ENCODE measurements at places on chromosomes 5 and 9.

DNA sequence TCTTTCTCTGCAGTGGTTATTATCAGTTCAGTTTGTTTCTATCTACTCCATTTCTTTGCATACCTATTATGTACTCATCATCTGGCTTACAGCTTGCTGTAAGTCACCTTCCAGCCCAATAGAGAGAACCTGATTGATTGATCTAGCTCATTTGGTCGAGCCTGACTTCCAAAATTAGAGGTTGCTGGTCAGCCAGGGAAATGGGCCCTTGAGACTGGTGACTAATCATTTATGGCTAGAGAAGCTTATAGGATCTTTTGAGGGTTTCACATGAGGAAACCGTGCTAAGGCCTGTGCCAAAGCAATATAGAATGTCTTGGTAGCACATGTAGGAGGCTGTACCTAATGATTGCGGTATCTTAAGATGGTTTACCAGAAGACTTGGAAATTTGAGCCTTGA is 5.8 kb downstream of the SREK1 start:
- no peak for DNase-seq

DNA sequence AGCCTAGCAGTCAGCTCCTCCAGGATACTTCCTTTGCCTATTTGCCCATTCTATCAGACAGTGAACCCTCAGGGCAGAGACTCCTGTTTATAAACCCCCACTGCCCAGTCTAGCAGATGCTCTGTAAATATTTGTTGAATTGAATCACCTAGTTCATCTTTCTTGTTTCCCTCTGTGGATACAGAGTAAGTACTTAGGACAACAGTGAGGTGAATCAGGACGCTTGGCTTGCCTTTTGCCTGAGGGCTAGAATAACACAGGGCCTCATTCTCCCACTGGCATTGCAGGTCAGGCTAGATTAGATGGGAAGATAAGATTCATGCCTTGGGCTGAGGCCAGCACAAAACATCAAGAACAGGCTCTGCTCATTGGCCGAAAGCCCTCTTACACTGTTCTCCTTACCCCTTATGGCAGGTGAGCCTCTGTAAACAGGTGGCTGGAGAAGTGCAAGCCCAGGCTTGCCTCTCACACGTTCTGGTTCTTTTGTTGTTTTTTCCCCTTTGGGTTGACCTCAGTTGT is 22.2 kb downstream of the TNFSF8 start:
- DNase-seq = peak; percentile 53

DNA sequence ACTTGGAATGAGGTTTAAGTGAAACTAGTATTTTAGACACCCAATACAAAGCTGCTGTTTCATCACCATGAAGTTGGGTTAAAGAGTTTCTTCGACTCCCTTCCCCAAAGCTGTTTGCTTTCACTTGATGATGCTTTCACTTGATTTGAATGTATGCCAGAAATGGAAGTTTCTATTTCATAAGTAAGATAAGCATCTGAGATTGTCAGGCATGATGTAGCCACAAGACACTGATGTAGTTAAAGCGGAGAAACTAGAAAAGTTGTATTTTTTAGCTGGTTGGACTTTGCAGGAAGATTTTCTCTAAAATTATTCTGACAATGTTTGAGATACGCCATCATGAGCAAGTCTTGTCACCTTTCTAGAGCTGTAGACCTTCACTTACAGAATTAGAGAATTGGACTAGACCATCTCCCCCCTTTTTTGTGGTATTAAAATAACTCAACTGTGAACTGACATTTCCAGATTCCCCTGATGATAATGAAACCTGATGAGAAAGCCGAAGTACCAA is 20.0 kb downstream of the MOCS2 start:
- DNase-seq = peak; percentile 25

- no peak for DNase-seq
These were observed 328.1 kb downstream of the HINT1 start for GRCh38 chr5:130836729-130837649.

DNA sequence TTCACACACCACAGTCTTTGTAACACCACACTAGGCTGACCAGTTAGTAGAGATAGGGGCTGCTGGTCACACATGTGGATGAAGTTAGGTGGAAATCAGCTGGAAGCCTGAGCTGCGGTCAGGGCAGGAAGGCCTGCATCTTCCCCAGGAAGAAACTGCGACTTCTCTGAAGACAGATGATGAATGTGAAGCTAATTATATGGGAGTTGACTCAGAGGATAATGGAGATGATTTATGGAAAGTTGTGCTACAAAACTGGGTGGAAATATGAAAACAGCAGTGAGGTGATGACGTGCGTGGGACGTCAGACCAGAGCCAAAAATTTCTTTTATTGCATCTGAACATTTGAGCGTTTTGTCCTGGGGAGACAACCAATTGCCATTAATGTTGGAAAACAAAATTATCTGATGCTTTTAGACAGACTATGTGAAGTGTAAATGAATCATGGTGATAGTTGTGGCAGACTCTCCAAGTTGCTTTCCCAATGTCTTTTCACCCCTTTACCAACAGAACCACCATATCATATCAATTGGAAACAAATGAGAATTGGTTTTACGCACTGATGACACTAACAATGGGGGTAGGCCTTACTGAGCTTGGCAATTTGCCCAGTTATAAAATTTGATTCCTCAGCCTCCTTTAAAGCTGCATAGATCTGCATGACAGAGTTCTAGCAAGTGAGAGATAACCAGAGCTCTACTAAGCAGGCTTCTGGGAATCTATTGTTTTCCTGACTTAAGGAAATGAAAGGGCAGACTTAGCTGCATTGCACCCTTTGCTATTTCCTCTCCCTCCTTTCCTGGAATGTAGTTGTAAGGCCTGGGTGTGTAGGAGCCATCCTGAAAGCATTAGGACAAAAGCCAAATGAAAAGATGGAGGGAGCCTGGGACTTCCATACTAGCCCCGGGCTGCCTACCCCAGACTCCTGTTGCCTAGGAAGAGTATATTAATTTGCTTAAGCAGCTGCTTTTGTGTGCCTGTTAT is 84.0 kb downstream of the RAB3C start:
- no peak for DNase-seq

DNA sequence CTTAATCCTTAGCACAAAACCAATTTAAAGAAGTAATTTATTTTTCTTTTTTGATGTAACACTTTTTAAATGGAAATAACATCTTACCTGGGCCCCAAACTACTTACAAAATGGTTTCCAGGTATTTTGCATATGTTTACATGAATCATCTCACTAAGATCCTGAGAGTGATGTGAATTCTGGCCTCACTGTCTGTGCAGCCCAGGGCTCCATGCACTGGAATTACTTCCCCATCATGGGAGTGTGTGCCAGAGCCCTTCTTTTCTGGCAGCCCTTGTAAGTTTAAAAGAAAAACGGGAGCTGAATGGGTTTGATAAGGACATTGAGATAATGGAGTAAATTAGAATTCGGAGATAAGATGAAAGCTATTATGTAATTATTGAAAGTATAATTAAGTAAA is 12.2 kb upstream of the F2R start:
- no peak for DNase-seq

GRCh38 chr5:158451993-158452672 is 593.2 kb upstream of the CLINT1 start:
- DNase-seq = no peak

- DNase-seq = no peak
These were observed 24.4 kb downstream of the C5orf22 start for GRCh38 chr5:31556461-31556860.

DNA sequence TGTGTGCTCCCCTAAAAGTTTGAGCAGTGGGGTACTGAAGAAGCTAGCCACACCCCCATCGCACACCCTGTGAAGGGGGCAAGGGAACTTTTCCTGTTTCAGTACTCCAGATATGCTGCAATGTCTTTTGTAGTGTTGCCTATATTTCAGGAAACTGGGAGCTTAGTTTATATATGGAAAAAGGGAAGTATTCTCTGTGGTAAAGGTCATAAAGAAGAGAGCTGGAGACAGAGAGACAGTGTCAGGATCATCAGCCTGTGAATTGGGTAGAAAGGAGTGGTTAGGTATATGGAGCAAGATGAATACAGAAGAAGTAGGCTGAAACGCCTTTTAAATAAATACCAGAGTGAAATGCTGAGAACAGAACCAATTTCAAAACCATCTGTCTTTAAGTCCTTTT is 82.2 kb upstream of the C9orf72 start:
- DNase-seq = no peak

DNA sequence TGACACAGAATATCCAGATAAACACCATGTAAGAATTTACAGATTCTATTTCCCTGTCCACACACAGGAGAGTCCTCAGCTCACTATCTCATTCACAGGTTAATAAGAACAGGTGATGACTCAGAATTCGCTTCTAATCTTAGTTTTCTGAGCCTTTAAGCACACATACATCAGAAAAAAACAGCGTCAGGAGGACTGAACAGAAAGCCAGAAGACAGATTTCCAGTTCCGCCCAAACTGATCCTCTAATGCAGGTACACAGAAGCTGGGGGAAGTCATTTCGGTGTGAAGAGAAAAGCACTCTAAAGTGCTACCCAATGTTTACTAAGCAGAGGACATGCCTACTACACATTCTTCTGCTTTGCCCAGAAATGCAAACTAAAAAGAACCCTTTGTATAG is 1.6 kb downstream of the CEMIP2 start:
- peak; percentile 70 for DNase-seq

- DNase-seq = no peak
These were observed 76.3 kb downstream of the VCAN start for GRCh38 chr5:83547889-83548288.

DNA sequence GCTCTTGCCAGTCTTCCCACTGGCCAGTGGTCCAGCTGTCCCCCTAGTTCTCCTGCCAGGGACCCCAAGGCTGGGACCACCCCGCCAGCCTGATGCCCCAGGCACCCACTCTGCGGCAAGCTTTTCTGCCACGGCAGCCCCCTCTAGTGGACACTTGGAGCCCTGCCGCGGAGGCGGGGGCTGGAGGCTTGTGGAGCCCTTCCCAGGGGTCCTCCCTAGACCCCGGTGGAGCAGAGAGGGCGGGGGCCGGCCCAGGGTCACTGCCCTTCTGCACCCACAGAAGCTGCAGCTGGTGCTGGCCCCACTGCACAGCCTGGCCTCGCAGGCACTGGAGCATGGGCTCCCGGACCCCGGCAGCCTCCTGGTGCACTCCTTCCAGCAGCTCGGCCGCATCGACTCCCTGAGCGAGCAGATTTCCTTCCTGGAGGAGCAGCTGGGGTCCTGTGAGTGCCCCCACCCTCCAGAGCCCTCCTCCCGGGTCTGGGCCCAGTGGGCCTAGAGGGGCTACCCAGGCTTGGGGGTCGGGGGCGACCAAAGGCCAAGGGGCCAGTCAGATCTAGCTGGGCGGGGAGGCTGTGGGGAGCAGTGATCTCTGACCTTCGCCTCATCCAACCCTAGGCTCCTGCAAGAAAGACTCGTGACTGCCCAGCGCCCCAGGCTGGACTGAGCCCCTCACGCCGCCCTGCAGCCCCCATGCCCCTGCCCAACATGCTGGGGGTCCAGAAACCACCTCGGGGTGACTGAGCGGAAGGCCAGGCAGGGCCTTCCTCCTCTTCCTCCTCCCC is 9.1 kb downstream of the EGFL7 start:
- DNase-seq = peak; percentile 37

DNA sequence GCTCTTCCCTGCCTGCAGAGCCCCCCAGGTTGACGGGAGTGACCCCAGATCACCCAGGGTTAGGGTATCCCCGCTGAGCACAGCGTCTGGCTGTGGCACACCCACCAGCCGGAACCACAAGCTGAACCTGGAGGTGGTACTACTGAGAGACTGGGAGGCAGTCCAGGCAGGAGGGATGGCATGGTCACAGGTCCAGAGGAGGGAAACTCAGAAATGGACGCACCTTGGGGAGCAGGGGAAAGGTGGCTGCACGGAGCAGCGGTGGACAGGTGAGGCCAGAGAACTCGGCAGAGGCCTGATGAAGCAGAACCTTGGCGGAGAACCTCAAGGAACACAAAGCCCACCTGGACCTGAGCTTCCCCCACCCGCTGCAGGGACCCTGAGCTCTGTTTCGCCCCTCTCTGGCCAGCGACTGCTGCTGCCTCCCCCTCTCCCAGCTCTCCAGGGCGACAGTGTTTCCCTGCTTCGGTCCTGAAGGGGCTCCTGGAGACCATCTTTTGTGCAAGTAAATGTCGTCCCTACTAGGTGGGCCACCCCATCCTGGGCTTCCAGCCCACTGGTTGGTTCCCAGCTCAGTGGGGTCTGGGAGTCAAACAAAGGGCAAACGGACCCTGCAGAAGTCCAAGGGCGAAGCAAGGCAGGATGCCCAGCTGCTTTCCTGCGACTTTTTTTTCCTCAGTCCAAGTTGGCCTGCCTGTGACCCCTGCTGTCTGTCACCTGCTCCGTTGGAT is 845 bp downstream of the ADGRD2 start:
- no peak for DNase-seq

DNA sequence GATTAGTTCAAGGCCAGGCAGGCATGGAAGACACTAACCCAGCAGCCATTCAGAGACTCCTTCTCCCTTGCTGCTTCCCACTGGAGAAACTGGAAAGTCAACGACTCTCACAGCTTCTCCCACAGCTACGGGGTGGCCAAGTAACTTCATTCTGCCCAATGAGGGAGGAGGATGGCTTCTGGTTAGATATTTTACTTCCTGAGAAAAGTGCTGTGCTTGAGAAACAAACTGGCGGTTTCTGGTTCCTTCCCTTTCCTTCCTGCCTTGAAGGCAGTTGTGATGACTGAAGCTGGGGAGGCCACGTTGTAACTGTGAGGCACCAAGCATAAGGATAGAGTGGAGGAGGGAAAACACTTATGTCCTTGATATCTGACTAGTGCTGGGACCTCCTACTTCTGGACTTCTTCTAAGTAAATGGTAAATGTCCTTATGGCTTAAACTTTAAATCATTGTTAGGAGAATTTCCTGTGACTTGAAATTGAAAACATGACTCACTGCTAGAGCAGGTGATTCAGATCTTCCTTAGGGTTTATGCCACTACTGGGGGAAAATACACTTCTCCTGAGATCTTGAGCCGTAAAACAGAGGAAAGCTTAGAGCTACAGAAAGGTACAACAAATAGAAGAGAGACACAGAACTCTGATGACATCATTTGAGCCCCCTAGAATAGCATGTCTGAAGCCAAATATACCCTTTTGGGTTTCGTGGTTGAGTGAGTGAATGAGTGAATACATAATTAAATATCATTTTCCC is 3.1 kb upstream of the GNPDA1 start:
- DNase-seq = peak; percentile 65

GRCh38 chr9:91089405-91090129 is 272.2 kb downstream of the AUH start:
- DNase-seq = peak; percentile 9

DNA sequence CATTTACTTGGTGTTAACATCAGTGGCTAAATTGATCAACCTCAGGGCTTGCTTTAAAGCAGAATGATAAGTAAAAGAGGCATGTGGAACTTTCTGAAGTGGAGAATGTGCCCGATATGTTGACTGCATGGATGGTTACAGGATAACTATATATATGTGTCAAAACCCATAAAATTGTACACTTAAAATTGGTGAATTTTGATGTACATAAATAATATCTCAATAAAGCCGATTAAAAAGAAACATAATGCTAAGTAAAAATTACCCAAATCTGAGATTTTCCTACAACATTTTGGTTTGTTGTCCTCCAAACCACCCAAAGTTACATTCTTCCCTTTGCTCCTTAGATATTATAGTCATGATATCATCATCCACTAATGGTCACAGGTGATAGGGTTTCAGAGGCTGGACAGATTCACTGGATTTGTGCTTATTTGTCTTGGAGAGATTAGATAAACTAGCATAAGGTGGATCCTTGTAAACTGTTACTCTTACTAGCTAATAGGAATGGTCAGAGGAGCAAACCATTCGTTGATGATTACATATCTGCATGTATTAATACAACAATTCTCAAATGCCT is 119.7 kb upstream of the RPS23 start:
- no peak for DNase-seq
